ENCODE measurements at places on chromosomes 3 and 15. TPM values are rescaled to one million over a fixed set of nuclear protein-coding genes. Genes with fewer than 3 reads are reported as not detected.

DNA sequence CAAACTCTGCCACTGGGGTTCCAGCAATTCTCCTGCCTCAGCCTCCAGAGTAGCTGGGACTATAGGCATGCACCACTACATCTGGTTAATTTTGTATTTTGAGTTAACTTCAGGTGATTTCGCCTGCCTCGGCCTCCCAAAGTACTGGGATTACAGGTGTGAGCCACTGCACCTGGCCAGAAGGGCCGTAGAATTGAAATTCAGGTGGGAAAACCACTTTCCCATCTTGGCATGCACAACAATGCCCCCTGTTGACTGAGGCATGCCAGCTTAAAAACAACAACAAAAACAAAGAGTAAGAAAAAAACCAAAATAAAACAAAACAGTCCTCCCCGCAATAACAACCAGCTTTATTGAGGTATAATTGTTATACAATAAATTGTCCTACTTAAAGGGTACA, 32.6 kb upstream of the RAB11A start:
- DNase-seq, result no peak

Gene CORO2B
- total RNA-seq, result 10.5 TPM

Gene SLC35G2
- total RNA-seq, result 54.6 TPM

- DNase-seq, result no peak
Measured at GRCh38 chr15:95252404-95252803, 1021.0 kb downstream of the MCTP2 start.

DNA sequence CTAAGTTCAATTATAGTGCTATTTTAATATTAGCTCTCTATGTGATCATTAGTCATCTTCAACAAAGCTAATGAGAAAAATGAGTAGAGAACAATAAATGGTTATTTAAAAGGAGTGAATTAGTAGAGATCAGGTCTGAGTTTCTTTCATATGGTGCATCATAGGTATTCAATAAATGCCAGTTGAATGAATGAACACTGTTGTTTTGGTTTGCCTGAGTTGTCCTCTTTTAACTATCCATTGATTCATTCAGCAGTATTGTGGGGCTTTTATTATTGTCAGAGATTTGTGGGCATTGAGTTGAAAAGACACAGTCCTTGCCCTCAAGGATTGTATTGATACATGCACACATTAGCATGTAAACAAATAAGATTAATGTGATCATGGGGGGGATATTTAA, 88.2 kb downstream of the AGBL1 start:
- DNase-seq, result no peak
